ENCODE measurements at places on chromosomes 7 and 10. TPM values are rescaled to one million over a fixed set of nuclear protein-coding genes. Genes with fewer than 3 reads are reported as not detected.

Gene ENO4
- not detected for total RNA-seq

Gene DENND10
- 61.3 TPM for total RNA-seq

Gene INMT
- total RNA-seq, result not detected

Gene KNDC1
- 0.83 TPM for total RNA-seq

Gene UNC5B
- total RNA-seq, result 10.0 TPM

Gene BRI3
- total RNA-seq, result 238 TPM

Gene OPN1SW
- total RNA-seq, result not detected

Gene TFR2
- not detected for total RNA-seq

Gene PTPRE
- total RNA-seq, result 44.2 TPM

Gene PLXNA4
- not detected for total RNA-seq

All from mammary epithelial cell (primary cell).